ENCODE measurements at places on chromosomes 7 and 10.

DNA sequence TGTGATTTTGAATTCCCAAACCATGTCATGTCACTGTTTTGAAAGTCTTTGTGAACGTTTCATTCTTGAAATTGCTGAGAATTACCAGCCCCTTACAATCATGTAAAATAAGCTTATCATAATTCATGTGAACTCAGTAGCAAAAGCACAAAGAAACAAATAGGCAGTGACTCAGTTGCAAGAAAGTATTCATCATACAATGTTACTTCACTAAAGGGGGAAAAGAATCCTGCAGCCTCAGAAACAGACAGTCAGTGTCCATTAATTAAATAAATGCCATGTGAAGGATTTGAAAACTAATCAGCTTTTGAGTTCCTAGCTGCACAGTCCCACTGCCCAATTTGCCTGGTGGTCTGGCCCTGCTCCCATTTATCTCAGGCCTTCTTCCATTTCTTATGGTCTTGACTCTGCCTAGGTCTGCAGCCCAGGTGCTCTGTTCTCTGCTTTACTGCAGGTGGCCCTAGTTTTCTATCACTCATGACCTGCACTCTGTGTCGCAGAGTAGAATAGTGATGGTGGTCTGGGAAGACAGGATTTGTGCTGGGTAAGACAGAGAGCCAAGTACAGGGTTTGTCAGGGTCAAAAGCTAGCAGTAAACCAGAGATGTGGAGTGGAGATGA is 99.7 kb downstream of the PLCE1 start:
- DNase-seq = no peak

DNA sequence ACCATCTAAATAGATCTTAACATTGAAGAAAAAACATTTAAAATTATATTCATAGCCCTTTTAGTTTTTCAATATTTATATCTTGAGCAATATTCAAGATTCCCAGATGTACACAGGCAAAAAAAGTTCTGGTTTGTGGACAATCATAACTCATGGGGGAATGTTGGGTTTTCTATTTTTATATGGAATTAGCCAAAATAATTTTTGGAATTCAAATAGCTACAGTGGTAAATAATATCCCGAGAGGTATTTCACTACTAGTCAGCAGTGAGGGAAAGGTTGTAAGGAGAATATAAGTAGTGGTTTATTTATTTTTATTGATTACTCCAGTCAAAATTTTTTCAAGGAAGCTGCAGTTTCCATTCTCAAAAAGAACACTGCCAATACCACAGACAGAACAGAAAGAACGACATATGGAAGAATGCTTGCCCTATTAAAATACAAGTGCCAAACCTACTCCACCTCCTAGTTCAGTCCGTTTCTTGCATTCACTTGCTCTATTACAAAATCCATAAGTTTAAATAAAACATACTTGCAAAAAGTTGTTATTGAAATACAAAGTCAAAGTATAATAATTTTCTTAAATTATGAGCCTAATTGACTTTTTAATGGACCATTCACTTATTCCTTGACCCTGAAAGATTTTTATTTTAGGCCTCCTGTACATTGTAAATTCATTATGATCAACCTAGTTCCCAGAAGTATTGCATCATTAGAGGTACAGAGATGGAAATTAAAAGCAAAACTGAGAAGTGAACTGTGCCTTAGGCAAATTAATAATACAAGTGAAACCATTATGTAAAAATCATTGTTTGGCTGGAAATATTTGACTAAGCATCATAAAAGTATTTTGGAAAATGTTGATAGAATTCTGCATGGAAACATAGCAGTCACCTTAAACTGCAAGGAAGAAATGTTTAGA is 533.2 kb downstream of the PARD3 start:
- no peak for DNase-seq

- no peak for DNase-seq
These were observed 81.7 kb downstream of the HDAC9 start for GRCh38 chr7:18577096-18577771.

- DNase-seq = no peak
These were observed 41.1 kb downstream of the SUGCT start for GRCh38 chr7:40175725-40176510.

All from DMS 273 treated with DMSO at 0.1 percent for 48 hours (cell line).